Caki2 (cell line): ENCODE measurements at places on chromosomes 3 and 15. TPM values are rescaled to one million over a fixed set of nuclear protein-coding genes. Genes with fewer than 3 reads are reported as not detected.

The CCR8 gene
- not detected in 2 replicates for total RNA-seq

The SLC28A1 gene
- total RNA-seq: not detected in 2 replicates

The SLCO2A1 gene
- not detected in 2 replicates for total RNA-seq

The UPK1B gene
- total RNA-seq: 31.7 and 44.0 TPM in 2 replicates

The RYR3 gene
- 0.12 and 0.84 TPM in 2 replicates for total RNA-seq

The KCNAB1 gene
- not detected in 2 replicates for total RNA-seq

The RFT1 gene
- total RNA-seq: 7.3 and 19.5 TPM in 2 replicates

The STRA6 gene
- 14.9 and 17.7 TPM in 2 replicates for total RNA-seq

The RBMS3 gene
- 8.9 and 15.0 TPM in 2 replicates for total RNA-seq

The DAZL gene
- total RNA-seq: not detected in 2 replicates

The GABRR3 gene
- not detected in 2 replicates for total RNA-seq

The NRG4 gene
- 3.3 TPM in 1 of 2 replicates, not detected in the other for total RNA-seq

The LDHAL6B gene
- total RNA-seq: not detected in 2 replicates

The ISL2 gene
- total RNA-seq: 1.4 and 8.1 TPM in 2 replicates

The POPDC2 gene
- total RNA-seq: not detected in 2 replicates

The PLA2G4E gene
- not detected in 2 replicates for total RNA-seq

The TMEM212 gene
- not detected in 2 replicates for total RNA-seq

The GATA2 gene
- 1.5 TPM in 1 of 2 replicates, not detected in the other for total RNA-seq

The P2RY14 gene
- total RNA-seq: not detected in 2 replicates

The AMT gene
- not detected in 2 replicates for total RNA-seq

The IFT57 gene
- 59.4 and 66.1 TPM in 2 replicates for total RNA-seq

The GPR149 gene
- not detected in 2 replicates for total RNA-seq

The GALNT15 gene
- not detected in 2 replicates for total RNA-seq

The FBXW12 gene
- not detected in 2 replicates for total RNA-seq

The DGKG gene
- 15.0 and 16.4 TPM in 2 replicates for total RNA-seq

The OCA2 gene
- 0.75 and 1.5 TPM in 2 replicates for total RNA-seq

The CAMP gene
- not detected in 2 replicates for total RNA-seq

The ZNF717 gene
- 14.2 and 16.8 TPM in 2 replicates for total RNA-seq

The AGTR1 gene
- 0.03 TPM in 1 of 2 replicates, not detected in the other for total RNA-seq

The GUCA1C gene
- total RNA-seq: not detected in 2 replicates

The MAGEL2 gene
- not detected in 2 replicates for total RNA-seq

The SCAANT1 gene
- total RNA-seq: not detected in 2 replicates

The CRABP1 gene
- not detected in 2 replicates for total RNA-seq
